ENCODE measurements at places on chromosomes 5 and 9. TPM values are rescaled to one million over a fixed set of nuclear protein-coding genes. Genes with fewer than 3 reads are reported as not detected.

CER1 gene
- polyA plus RNA-seq, result not detected

PCAT7 gene
- not detected for polyA plus RNA-seq

ALDOB gene
- polyA plus RNA-seq, result not detected

CEL gene
- polyA plus RNA-seq, result 0.11 TPM

PNPLA7 gene
- 6.5 TPM for polyA plus RNA-seq

ENHO gene
- polyA plus RNA-seq, result not detected

PCDHGC3 gene
- not detected for polyA plus RNA-seq

- no peak for DNase-seq
These were observed 38.6 kb upstream of the GGTA1 start for GRCh38 chr9:121538221-121538620.

- no peak for DNase-seq
These were observed 16.0 kb upstream of the PUM3 start for GRCh38 chr9:2859776-2860379.

DNA sequence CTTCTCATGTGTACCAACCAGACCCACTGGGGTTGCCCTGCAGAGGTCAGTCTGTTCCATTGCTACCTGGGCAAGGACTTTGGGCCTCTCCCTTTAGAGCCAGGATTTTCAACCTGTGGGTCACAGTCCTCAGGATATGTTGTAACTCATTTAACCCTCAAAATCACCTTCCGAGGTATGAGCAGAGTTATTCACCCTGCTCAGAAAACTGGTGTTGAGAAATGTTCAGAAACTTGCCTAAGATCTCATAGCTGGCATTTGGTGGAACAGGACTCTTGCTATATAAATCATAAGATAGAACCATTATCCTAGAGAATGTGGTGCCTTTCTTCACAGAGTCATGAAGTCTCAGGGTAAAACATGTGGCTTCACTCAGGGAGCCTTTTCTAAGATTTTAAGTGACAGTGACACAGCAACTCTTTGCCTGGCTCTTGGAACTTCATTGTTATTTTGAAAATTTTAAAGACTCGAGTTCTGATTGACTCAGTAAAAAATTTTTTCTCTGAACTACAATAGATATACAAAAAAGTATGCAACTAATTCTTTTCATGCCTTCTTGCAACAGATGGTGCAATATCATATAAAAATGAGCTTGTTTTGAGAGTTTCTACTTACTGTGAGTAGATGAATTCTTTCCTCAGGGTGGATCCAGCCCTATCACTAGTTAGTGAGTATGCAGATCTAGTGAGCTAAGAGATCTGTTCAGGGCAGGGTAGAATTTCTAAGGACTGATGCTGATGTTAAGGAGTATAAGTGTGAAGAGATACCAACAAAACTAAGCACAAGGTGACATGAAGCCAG lies 29.5 kb downstream of the CAST start:
- no peak for DNase-seq

DNA sequence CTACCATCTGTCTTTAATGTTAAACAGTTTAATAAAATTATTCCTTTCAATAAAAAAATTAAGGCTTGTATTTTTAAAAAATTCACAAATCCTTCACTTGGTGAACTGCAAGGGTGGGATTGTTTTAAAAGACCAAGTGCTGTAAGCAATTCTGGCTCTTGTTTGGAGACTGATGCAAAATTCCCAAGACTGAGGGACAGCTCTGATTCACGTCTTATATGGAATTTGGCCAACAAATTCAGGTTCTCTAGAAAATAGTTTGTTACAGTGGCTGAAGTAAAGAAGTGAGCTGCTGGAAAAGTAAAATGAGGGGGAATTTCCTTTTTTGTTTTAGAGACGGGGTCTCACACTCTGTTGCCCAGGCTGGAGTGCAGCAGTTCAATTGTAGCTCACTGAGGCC lies 58.3 kb downstream of the PRELID2 start:
- DNase-seq, result no peak

DNA sequence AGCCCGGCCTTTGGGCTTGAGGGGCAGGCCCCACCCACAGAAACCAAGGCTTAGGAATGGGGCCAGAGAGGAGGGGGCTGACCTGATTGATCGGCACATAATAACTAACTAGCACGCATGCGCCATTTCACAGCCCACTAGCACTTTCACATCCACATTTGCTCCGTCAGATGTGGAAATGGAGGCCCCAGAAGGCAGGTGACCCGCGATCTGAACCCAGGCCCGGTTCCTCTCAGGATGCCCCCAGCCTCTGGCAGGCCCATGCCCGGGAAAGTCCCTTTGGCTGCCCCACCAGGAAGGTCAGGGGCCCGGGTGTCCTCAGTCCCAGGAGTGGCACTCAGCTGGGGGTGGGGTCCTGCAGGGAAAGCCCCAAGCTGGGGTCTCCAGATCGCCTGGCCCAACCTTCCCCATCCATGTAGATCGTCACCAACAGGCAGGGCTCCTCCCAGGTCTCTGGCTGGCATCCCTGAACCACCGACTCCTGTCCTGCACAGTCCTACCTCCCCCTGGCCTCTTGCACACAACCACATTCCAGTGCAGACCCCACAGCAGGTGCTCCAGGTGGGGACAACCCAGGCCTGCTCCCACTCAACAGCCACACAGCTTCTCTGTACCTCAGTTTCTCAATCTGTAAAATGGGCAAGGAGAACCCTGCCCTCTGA lies 46.7 kb downstream of the VAV2 start:
- peak; percentile 78 for DNase-seq

DNA sequence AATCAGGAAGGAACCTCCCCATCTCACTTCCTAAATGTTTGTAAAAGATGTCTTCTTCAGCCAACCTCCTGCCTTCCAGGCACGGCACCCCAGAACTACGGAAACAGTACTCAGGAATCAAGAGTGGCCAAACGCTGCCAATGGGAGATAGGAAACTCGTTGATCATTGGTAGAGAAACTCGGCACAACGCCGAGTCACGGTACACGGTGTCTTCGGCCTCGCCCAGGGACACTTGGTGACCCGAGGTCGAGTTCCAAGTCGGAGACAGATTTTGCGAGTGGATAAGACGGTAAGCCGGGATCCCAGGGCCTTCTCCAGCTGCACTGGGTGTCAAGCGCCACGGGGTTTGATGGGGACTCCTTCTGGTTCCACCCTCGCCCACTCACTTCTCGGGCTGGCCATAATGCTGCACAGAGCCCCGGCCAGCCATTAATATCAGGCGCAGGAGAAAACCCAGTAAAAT lies 343 bp downstream of the KIAA0825 start:
- DNase-seq, result no peak

DNA sequence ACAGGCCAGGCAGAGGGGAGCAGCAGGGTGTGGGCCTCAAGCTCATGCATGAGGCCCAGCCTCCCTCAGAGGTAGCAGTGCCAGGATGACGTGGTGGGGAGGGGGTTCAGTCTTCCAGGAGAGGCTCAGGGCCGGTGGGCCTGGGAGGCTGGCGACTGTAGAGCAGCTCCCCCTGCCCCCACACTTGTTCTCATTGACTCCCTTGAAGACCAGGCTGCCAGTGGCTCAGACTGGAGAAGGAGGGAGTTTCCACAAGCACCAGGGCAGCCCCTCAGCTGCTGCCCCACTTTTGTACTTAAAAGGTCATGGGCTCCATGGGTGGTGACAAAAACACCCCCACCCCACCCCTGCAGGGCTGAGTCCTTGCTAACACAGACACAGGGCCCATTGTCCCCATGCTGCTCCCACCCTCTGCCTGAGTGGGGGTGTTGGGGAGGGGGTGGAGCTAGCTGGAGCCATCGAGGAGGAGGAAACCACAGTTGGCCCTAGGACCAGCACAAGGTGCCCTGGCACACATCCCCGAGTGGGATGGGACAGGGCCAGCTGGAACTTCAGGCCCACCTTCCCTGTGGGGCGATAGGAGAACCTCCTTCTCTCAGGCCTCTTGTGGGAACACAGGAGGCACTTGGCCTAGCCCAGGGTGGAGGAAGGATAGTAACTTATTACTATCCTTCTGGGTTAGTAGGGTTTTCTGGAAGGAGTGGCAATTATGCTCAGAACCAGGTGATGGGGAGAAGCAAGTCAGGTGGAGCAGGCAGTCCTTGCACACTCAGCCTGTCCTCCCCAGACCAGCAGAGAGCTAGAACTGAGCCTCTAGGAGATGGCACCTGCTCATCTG lies 10.7 kb downstream of the PDLIM4 start:
- DNase-seq, result no peak

DNA sequence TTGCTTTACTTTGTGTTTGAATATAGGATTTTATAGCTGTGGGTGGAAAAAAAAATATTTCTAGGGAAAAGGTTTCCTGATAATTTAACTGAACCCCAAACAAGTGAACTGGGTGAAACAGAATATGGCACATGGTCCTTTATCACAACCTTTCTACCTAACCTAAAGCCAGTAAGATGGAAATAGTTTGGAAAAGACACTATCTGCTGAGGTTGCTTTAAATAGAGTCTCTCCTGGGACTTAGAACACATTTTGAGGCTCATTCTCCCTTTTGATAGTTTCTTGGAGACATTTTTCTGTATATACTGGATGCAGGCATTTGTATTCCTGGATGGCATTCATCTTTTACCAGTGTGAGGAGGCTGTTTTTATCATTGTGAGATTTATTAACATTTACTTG lies 39.4 kb downstream of the BASP1 start:
- no peak for DNase-seq

DNA sequence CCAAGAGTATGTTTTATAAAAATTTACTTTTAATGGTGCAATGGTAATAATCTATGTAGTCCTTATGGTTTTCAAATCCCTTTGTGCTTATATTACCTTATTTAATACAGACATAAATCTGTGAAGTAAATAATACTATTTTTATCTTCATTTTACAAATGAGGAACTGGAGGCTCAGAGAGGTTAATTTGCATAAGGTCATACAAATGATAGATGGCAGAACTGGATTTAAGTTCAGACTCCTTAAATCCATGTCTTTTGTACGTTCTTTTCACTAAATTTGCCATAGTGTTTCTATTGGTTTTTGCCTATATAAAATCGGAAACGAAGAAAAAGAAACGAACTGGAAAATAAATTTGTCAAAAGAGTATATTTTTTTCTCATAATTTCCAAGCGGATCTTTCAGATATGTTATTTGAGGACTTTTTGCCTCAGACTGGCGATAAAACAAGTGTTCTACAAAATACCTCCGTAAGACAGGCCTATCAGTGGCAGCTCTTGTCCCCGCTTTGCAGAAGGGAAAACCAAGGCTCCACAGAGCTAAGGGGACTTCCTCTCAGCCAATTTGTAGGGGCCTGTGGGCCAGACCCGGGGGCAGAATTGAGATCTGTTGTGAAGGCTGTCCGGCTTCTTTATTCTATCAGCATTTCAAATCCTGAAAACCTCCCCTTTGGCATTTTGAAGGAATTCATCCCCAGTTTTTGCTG lies 1.1 kb upstream of the TNFAIP8 start:
- DNase-seq, result no peak

DNA sequence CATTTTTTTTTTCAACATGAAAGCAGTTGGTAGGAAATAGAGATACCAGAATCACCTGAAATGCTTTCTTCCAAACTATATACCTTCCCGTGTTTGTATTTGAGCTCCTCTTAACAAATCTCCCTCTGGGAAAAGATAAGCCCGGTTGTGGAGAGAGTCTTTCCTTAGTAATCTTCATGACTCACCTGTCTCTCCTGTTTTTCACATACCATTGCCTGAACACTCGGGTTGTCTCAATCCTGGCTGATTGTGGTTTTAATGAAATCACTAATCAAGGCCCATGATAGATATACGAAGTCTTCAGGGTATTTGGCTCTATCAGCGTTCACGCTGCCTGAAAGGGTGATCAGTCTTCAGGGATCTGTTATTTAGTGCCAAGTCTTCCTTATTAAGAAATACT lies 136.7 kb downstream of the MAN2A1 start:
- DNase-seq, result no peak

- peak; percentile 14 for DNase-seq
These were observed 227.0 kb downstream of the ZNF608 start for GRCh38 chr5:124519396-124519795.

DNA sequence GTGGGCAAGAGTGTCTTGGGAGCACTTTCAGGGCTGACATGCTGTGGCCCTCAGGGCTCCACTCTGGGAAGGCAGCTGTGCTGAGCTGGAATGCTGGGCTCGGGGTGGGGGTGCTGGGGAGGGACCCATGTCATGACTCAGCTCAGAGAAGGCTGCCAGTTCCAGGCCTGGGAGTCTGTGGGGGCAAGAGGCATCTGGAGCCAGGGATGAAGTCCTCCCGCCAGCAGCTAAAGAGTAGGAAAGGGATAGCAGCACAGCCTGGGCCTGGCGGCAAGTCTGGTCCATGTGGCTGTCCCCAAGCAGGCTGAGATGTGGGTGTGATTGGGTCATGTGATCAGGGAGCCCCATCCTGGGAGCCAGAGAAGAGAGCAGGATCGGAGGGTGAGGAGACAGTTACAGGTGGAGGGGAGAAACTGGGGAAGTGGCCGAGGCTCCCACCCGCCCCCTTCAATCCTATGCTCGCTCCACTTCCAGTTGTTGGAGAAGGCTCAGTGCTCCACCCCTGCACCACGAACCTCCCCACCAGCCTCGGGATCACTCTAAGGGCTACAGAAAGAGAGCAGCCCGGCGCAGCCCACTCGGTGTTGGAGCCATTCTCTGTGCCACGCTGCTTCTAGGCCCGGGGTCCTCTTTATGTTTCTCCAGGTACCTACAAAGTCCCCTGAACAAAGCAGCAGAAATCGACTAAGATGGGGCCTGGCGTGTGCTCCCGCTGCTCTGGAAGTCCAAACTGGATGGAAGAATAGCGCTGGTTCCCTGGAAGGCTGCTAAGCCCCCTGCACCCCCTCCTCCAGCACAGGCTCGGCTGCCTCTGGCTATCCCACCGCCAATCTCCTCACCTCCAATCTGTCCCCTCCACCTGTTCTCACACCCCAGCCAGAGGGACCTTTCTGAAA lies 12.0 kb downstream of the PDGFRB start:
- DNase-seq, result no peak

- no peak for DNase-seq
These were observed 371.5 kb upstream of the SLC30A5 start for GRCh38 chr5:68722357-68722756.

GRCh38 chr5:3276896-3277295 lies 318.7 kb upstream of the IRX1 start:
- DNase-seq, result no peak

DNA sequence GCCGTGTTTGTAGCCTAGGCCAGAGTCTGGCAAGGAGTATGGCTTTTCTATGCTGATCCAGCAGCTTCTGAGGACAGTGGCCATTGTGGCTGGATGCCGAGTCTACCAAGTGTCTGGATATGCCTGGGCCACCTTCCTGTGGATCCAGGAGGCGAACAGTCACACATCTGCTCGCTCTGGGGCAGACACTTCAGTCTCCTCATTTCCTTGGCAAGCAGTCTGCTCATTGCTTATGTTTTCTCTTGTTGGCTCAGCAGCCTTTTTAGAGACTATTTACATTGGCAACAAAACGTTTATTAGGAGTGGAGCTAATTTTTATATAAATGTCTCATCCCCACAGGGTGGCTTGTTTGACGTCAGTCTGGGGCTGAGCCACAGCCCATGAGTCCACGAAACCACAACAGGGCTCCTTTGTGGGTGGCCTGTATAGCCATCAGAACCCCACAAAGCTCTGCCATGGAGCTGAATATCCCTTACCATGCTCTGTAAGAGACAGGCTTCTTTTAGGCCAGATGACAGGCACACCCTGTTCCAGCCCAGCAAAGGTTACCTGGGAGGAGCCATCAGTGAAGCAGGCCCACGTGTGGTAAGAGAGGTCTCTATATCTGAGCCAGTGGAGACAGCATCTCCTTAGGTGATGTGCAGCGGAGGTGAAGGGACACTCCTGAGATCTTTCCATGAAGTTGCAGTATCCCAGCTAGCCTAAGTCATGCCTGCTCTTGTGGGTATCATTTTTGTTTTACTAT lies 221.7 kb downstream of the DIRAS2 start:
- no peak for DNase-seq

- no peak for DNase-seq
These were observed 20.8 kb downstream of the TTC33 start for GRCh38 chr5:40734986-40735385.

GRCh38 chr9:80504601-80505230 lies 933.0 kb downstream of the TLE4 start:
- DNase-seq, result no peak

- no peak for DNase-seq
These were observed 54.8 kb downstream of the IQGAP2 start for GRCh38 chr5:76457674-76458485.
